ENCODE measurements at places on chromosomes 3 and 15.

GRCh38 chr15:29862271-29862670 lies 40.0 kb upstream of the TJP1 start:
- DNase-seq = no peak

- no peak for DNase-seq
Observed at GRCh38 chr3:189652042-189652441, 20.9 kb downstream of the TP63 start.

DNA sequence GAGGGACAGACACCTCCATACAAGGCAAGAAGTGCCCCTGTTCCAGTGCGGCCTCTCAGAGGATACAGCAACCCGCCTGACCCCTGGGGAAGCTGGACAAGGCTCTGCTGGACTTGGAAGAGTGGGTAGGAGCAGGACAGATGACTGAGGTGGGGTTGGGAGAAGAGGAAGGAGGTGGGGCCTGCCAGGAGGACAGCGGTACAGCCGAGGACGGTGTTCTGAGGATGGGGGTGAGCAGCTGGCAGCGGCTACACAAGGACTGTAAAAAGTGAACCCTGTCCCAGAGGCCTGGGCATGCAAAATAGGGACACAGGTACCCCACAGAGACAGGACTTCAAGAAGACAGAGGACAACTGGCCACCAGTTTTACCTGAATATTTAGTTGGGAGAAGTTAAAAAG lies 23.5 kb upstream of the ELP6 start:
- no peak for DNase-seq

DNA sequence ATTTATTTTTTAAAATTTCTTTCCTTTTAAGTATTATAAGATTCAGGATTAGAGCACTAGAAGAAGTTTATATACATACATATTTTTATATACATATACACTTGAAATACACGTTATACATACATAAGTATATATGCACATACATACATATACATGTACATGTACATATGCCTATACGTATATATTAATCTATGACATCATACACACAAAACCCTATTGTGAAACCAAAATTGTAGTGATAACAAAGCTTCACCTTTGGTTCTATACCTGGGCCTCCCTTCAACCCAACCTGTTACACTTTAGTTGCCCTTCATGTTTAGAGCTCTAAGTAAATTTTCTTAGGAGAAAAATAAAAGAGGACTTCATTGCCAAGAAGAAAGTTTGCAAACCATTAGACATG lies 17.0 kb downstream of the AADACL2 start:
- no peak for DNase-seq

- DNase-seq = no peak
Observed at GRCh38 chr15:96254173-96254572, 76.3 kb upstream of the NR2F2 start.

DNA sequence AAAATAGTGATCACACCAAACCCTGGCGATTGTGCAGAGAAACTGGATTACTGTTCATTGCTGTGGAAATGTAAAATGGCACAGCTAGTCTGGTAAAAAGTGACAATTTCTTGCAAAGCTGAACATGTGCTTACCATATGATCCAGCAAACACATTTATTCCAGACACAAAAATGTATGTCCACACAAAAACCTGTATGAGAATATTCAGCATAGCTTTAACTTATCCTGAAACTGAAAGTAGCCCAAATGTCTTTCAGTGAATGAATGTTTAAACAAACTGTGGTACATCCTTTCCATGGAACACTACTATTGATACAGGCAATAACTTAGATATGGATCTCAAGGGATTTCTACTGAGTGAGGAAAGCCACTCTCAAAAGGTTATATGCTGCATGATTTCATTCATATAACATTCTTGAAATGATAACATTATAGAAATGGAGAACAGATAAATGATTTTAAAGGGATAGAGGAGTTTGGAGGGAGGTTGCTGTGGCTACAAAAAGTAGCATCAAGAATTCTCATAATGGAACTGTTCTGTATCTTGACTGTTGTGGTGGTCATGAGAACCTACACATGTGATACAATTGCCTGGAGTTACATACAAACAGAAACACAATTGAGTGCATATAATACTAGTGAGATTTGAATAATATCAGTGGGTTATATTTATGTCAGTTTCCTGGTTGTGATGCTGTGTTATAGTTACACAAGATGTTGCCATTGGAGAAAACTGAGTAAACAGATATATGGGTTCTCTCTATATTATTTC lies 70.7 kb upstream of the DPH6 start:
- DNase-seq = no peak

DNA sequence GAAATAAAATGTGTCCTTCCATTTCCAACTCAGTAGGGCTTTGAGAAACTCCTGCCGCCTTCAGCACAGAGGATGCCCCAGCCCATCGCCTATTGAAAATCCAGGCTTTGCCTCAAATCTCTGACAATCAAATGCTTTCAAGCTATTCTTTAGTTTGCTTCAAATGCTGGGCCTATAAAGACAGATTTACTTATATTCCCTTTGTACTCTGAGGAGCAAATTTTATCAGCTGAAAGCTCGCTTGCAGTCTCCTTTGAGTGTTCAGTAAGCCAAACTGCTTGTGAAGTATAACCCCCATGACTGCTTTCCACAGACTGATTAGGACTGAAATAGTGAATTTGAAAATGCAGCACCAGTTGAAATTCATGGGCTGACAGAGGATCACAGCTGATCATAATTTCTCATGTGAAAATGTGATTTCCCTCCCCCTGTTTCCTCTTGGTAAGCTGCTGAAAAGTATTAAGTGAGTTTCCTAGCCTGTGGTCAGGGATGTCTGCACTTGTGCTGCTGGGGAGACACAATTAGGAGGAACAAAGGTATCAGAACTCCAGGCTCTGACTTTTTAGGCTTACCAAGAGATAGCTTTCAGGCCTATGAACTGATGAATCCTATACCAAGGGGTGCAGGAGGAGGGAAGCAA lies 563.4 kb upstream of the TGFBR2 start:
- DNase-seq = no peak

DNA sequence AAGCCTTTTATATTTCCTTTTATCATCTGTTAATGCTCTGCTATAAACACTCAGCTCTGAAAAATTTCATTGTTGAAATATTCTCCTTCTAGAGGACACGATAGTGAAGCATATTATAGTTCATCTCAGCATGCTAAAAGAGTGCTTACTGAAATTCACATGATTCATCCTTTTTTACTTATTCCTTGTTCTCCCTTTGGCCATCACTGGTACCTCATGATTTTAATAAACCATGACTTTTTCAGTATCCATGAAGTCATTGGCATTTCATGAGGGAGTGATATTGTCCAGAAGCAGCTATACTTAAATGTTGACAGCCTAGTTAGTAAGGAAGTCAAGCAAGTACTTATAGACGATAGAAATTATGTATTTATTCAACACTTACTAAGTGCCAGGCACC lies 112.7 kb downstream of the PROS1 start:
- no peak for DNase-seq

DNA sequence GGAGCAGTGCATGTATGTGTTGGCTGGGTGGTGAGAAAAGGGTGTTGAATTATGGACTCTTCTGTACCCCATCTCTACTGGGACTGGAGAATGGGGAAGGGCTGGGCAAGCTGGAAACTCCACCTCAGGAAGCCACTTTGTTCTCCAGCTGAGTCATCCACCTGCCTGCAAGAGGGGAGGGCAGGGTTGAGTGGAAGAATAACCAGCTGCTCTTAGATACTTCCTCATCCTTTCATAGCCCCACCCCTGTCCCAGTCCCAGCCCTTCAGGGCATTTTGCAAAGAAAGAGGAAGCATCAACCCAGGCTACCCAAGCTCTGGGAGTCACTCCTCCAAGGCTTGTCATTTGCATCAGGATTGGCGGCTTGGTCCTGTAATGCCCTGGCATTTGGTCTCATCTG lies 33.1 kb downstream of the RAB11A start:
- DNase-seq = no peak

- DNase-seq = no peak
Observed at GRCh38 chr3:128369121-128369703, 97.5 kb downstream of the DNAJB8 start.

DNA sequence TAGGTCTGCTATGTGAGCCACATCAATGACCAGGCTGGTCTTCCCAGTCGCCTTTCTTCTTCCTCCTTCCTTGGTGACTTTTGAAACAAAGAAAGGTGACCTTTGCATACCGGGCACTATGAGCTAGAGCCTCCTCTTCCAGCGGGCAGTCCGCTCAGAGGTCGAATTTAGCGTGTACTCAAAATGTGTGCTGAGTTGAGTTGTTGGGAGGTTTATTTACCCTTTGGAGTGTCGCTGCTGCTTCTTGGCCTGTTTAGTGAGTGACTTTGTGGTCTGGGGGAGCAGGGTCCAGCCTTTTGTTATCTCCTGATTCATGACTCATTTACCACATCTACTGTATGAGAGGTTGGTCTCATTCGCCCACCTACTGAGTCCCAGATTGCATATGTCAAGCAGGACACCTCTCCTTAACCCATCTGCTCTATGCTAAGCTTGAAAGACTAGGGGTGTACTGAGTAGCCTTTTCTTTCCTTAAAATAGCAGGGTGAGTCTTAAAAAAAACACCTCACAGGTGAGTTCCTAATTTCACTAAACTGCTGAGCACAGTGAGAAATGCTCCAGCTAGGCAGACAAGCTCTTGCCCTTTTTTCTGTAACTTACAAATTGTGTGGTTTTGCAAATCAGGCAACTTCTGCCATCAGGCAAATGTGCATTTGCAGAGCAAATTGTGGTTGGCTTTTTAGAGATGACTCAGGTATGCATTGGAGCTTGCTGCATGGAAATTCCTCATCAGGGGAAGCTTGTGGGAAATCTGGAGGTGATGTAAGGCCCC lies 3.2 kb upstream of the SIAH2 start:
- DNase-seq = peak; percentile 53

DNA sequence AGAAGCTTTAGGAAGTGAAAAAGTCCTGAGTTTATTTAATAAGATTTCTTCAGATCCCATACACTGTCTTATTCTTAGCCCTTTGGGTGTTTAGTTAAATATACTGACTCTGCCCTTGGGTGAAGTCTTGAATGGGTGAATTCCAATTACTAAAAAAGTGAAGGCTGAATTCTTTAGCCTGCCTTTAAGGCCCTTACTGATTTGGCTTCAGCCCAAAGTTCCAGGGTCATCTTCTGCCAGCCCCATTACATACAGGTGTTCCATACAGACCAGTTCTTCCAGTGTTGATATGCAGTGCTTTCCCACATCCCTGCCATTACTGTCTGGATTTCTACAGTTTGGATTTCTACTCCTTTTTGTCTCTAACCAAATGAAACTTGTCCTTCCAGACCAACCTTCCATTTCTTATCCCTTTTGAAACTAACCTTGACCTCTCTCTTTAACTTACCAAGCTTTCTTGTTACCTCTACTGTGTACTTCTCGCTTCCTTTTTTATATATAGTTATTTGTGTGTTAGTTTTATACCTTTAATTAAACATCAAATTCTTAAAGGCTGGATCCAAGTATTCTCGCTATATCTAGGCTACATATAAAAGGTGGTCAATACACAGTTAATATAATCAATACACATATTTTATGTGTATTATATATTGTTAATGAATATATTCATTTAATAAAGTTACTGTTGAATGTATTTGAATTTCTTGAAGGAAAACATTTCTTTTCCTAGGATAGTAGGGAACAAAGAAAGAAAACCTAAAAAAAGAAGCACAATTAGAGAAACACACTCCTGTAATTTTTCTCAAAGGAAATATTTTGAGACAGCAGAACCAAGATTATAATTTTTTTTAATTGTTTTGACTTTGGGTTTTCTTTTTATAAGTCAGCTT lies 15.0 kb downstream of the MBNL1 start:
- no peak for DNase-seq
